ENCODE measurements at places on chromosomes 2 and 18.

DNA sequence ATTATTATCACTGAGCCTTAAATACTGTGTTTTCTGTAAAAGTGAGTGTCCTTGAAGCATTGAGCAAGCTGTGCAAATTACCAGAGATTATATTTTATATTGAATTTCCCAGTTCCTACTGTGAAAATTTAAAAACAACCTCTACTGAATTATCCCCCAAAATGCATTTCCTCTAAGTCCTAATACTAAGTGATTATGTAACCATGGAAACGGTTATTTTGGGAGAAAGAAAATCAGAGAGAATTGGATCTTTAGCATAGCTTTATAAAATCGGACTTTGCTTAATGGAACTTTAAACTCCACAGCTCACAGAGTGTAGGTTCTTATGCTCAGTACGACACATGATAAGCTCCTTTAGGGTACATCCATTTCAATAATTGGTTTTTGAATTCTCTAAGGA is 19.3 kb upstream of the CHMP1B start:
- DNase-seq: no peak

DNA sequence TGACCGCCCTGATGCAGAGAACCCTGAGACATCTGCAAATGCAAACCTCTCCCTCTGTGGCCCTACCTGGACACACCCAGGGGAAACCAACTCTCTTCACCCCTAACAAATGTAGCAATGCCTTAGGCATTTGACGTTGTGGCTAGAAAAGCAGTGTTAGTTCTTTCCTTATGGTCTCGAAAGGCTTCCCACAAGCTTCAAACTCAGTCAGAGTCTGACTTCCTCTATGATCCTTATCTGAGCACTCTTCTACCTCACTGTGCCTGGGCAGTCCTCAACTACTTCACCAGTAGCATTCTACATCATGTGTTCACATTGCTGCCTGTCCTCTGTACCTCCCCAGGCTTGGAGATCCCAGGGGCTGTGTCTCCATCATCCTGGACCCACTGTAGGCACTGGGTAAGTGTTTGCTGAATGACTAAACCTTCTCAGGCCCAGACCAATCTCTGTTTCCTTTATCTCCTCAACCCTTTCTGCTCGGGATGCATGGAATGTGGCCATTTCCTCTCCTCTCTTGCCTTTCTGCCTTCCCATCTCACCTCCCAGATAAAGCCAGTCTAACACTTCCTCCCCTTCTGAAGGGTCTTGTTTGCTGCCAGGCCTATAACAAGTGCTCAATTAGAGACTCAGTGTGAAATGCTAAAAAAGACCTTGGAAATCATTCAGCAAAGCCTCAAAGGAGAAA is 91.7 kb upstream of the ACAA2 start:
- no peak for DNase-seq

DNA sequence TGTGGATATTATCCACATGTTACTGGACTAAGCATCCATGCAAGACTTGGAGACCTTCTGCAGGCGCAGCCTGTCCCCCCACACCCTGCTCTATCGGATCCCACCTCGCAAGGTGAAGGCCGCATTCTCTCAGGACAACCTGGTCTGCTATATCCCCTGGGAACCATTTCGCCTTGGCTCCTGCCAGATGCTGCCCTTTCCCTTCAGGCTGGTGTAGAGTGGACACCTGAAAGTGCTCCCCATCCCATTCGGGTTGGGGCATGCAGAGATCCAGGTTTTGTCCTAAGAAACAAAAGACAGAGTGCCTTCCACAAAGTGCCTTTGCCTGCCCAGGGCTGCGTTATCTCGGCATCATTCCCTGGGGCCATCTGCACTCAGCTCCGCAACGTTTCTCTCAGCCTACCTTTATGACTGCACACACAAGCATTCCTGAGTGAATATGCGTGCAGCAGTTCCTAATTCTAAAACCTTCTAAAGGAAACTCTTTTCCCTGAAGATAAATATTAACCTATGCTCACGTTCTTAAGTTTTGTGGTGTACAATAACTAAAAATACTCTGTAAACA is 20.5 kb downstream of the FHL2 start:
- no peak for DNase-seq

GRCh38 chr2:217836901-217837491 is 165.8 kb downstream of the TNS1 start:
- DNase-seq: no peak

- DNase-seq: no peak
Observed at GRCh38 chr18:58455314-58456188, 173.3 kb downstream of the ALPK2 start.

DNA sequence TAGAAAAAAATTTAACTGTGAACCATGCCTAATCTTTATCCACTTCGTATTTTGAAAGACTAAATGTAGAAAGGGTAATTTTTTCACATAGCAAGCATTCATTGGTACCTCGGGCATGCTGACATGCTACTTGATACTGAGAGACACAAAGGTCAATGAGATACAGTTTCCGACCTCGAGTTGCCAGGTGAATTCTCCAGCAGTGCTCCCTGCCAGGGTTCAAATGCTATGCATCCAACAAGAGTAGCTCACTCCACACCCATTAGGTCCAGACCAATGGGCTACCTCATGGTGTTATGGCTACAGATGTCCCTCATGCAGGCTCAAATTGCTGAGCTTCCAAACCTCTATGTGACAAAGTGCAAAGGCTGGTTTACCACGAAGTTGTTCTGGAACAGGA is 305.8 kb downstream of the PIEZO2 start:
- no peak for DNase-seq

GRCh38 chr2:47429795-47430194 is 26.8 kb downstream of the MSH2 start:
- no peak for DNase-seq

GRCh38 chr2:67702284-67702683 is 305.2 kb downstream of the ETAA1 start:
- no peak for DNase-seq

- no peak for DNase-seq
Observed at GRCh38 chr2:70516596-70516995, 37.0 kb downstream of the TGFA start.

DNA sequence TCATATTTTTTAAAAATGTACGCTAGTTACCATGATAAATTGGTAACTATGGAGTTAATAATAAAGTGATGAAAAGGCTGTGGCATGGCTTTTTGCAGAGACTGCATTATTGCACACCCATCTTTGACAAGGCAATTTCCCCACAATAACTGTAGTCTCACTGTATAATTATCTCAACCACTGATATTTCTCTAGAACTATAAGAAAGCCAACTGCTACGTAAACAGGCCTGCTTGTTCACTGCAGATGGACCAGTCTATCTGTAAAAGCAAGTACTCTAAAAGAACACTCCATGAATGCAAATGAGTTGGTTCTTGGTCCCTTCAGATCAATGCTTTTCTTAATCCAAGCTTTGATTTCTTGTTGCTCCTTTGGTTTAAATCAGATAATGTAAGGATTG is 218.7 kb downstream of the RBM43 start:
- DNase-seq: no peak

DNA sequence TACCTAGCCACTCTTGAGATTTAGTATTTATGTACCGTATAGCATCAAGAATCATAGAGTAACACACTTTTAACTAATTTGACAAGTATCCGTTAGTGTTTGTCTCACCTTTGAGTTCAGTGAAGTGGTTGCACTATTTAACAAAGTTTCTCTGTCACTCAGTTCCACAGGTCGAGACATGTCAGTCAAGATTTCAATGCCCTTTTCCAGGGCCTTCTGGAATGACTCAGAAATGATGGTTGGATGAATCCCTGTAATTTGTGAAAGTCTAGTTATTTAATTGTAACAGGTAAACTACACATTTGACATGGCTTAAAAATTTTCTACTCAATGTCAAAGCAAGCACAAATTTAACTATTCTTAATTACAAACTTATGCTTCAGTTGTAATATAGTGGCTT is 9.7 kb downstream of the CCT4 start:
- DNase-seq: no peak

DNA sequence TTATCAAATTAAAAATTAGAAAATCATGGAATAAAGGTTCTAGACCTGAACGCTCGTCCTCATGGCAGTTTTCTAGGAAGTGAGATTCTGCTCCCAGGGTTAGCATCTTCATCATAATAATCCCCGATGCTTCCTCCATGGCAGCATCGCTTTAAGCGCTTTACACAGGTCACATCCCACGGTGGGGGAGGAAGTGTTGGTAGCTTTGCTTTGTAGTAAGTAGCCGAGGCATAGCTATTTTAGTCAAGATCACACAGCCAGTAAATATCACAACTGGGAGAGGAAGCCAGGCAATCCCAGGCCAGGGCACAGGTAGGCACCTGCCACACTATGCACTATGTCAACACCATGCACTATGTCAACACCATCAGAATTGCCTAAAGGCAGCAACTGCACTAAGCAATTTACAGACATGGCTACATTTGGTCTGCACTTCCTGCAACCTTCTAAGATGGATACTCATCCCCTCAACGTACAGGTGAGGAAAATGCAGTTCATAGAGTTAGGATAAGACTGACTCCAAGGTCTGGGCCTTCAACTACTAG is 205.5 kb downstream of the FBXO15 start:
- peak; percentile 21 for DNase-seq

DNA sequence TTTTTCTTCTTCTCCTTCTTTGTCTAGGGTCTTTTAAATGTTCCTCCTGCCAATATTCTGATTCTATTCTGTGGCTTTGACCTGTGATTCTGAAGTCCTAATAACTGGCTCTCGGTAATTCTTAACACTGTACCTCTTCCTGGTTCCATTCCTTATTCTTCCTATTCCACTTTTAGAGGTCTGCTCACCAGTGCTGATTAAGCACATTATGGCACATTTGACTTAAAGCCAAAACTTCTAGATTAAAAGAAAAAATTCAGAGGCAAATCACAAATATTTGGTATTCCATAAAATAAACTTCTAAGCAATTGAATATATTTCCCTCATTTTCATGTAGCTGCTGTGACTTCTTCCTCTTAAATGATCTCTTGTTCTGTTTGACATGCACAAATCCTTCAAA is 47.5 kb downstream of the NXPH2 start:
- DNase-seq: no peak

GRCh38 chr18:51082571-51083267 is 52.7 kb downstream of the SMAD4 start:
- DNase-seq: no peak

DNA sequence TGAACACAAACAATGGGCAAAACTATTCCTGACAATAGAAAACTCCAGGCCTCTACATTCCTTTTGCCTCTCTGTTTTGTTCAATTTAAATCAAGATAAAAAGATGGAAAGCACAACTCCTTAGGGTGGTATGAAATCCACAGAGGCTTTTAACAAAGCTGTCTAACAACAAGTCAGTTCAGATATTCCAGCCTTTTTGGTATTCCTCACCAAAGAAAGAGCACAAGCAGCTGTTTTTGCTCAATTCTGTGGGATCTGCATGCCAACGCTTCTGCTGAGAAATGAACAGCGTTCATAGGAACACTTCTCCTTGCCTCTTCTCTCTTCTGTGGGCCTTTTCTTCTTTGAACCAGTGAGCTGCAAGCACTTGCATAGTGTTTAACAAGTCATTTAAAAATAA is 411.6 kb upstream of the TCF4 start:
- no peak for DNase-seq

DNA sequence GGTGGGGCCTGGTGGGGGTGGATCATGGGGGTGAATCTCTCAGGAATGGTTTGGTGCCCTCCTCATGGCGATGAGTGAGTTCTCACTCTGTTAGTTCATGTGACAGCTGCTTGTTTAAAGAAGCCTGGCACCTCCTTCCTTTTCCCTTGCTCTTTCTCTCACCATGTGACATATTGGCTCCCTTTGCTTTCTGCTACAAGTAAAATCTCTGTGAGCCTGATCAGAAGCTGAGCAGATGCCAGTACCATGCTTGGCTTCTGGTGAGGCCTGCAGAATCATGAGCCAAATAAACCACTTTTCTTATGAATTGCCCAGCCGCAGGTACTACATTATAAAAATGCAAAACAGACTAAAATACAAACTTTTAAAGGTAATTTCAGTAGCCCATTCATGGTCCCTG is 73.4 kb upstream of the TEX51 start:
- no peak for DNase-seq

DNA sequence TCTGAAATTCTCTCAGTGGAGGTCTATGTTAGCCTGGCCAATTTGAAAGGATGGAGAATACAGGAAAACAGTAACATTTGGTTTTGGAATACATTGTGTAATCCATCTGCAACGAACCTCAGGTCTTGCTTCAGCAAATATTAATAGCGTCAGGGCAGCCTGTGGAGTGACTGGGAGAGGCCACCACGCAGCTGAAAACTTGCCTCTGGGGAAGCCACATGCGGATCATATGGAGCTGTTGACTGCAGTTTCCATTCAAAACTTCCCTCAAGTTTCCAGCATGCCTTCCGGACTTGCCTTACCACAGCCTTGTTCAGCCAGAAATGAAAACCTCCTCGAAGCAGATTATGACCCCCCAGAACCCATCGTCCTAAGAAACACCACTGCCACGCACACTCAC is 25.7 kb downstream of the BCL11A start:
- no peak for DNase-seq
